Stimulated activated CD8-positive, alpha-beta memory T cell treated with anti-CD3 and anti-CD28 coated beads, Interleukin-4, amount 100 ng/mL, for 48 hours (primary cell): ENCODE measurements at places on chromosomes 12 and 14.

- DNase-seq, result no peak
These were observed 250.1 kb downstream of the DIO2 start for GRCh38 chr14:79961197-79961596.

- no peak for DNase-seq
These were observed 209.7 kb upstream of the CDKN3 start for GRCh38 chr14:54186821-54187763.

DNA sequence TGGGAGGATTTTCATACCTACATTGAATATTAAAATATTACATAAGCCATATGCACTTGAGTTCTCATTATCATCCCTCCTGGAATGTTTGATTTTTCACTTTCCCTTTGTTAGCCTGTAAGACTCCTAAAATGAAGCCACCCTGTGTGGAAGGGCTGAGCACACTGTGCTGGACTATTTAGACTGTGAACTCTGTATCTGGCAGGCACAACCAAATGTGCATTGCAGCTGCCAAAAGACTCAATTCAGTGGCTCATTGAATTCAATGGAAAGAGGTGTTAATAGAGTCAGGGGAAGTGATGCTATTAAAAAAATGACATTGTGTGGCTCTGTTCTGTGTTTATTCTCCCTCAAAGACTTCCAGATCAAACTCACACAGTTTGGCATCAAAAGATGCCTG, 111.1 kb downstream of the SMOC1 start:
- DNase-seq, result no peak

DNA sequence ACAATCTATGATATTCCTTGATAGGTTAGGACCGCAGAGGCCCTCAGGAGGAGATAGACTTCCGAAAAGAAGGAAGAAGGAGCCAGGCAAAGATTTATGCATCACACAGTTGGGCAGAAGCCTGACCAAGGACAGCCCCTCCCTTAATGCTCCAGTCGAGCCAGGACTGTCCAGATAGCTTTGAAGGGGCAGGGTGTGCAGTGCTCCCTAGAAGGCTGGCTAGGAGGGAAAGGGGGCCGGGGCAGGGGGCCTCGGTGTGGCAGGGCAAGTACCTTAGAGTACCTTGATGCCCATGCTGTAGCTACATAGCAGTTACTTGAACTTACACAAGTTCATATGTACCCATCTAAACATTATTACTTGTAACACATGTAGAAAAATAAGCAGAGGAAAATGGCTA, 94.7 kb upstream of the NOS1 start:
- no peak for DNase-seq

- DNase-seq, result no peak
These were observed 19.5 kb upstream of the NUP107 start for GRCh38 chr12:68667291-68667690.

GRCh38 chr14:80584744-80585505, 356.6 kb downstream of the CEP128 start:
- no peak for DNase-seq

DNA sequence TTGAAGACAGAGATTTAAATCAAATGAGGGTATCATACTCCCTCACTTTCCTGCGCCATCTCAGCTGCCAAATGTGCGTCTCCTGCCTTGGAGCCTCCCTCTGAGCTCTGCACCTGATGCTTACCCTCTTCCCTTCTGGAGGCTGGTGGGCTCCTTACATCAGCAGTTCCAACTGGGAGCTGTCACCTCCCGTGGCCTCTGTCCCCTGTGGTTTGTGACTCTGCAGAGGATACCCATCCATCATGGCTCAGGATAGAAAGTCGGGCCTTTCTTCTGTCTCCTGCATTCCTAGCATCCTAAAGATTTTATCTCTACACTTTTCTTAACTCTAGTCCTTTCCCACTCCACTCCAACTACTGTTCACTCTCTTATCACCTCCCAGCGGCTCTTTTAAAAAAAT, 570.6 kb downstream of the BCL11B start:
- no peak for DNase-seq

DNA sequence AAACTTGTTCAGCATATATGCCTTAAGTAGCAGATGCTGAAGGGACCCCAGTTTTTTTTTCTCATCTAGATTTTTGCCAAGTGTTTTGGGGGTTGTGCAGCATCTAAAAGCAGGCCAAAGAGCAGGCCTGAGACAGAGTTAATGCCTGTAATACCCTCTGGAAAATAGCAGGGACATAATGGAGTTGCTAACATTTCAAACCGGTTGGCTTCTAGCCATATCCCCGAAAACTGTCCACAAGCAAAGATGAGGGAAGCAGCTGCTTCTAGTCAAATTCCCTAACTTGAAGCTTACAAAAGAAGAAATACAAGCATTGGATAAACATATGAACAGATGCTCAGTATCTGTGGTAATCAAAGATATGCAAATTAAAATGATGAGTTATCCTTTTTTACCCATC, 52.1 kb upstream of the AEBP2 start:
- no peak for DNase-seq

DNA sequence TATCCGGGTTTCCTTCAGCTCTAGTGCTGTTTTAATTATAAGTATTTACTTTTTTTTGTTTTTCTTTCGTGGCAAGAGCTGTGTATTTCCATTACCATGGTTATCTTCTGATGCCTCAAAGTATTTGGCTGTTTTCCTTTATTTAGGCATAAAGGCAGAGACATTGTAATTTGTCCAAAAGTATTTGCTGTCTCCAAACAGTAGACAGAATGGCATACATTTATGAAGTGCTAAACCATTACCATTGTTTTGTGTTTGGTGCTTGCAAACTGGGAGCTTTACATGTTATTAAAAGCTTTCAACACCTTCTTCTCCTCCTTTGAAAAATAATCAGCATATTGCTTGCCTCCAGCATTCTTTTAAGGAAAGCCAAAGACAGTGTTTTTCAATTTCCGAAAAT, 46.3 kb downstream of the FLRT2 start:
- no peak for DNase-seq

DNA sequence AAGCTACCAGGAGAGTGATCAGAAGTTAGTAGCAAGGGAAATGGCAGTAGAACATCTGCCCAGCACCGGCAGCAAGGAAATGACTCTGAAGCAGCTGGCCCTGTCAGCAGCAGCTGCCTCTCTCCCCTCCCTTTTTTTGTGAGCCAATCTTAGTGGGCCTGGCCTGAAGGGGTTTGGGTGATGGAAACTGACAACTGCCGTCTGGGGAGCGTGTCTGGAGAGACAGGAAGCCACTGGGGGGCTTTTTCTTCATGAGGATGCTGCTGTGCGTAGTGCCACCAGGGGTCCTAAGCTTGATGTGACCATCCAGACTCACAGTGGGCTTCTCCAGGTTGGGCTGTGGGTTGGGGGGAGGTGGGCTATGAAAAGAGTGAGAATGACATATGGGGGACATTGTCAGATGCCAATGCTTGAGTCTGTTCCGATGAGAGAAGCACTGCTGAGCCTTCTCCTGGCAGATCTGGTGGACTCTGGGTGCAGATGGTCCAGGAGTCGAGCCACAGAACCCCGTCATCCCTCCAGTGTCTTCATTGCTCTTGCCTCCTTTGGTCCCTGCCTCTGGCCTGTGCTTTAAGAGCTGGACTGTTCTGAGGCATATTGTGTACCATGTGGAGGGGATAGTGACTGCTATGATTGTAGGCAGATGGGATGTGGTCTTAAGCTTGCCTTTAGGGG, 87.6 kb upstream of the HIF1A start:
- no peak for DNase-seq

DNA sequence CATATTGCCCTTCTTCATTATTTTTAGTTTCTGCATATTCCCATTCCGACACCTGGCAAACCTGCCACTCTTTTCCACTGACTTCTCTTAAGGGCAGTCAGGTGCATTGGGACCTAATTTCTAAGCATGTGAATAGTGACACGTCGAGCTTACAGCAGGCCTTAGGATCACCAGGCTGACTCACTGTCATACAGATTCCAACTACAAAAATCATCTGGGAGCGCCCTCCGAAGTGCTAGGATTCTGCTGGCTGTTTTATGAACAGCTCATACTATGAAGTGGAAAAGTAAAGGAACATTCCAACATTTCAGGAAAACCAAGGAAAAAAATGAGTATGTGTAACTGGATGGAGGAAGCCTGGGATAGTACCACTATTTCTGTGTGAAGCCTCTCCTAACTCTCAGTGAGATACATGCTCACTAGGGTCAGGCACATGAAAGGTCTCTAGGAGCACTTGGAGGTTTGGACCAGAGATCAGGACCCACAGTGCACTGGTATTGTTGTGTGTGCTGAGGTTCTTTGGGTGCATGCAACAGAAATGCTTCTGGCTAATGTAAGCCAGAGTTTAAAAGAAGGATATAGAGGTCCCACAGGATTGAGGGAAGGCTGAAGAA, 257.4 kb downstream of the ZFP36L1 start:
- no peak for DNase-seq

DNA sequence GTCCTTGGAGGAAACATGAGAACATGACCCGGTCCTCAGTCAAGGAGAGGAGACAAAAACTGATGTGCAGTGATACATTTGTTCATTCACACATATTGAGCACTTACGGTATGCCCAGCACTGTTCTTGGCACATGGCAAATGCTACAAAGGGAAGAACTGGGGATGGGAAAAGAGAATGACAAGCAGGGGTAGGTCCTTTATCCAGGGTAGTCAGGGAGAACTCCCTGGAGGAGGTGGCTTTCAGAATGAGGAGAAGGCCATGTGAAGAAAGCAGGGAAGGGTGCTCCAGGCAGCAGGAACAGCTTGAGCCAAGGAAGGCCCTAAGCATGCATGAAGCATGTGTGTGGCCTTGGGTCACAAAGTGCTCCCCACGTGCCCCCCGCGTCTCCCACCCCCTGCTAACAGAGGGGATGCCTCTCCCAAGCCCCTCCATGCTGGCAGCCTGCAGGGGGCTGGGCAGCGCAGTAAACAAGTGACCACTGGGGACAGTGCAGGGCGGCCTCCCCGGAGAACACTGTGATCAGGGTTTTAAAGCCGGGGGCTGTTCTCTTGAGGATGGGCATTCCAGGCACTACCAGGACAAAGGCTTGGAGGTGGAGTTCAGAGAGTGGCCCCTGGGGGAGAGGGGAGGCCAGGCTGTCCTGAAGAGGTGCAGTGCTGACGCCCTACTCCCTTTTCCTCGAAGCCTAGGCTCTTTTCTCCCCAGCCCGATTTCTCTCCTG, 71.0 kb downstream of the PHETA1 start:
- DNase-seq, result no peak

- DNase-seq, result no peak
These were observed 252.7 kb downstream of the LRFN5 start for GRCh38 chr14:41859336-41859735.

DNA sequence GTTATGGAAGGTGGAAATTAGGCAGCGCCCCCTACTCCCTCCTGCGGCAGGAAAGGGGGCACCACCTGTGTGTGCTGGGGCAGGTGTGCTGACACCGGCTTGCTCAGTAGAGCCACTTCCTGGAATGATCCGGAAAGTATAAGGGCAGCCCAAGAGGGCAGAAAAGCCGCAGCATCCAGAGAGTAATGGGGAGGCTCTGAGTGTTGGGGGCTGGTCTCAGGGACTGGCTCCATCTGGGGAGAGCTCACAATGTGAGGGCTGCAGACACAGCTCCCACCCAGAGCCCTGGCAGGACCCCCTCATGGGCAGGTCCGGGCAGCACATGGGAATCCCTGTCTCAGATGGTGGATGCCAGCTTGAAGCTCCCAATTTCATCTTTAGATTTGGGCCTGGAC, 187.6 kb upstream of the C14orf180 start:
- DNase-seq, result peak; percentile 23

GRCh38 chr12:71999795-72000194, 61.1 kb downstream of the TPH2 start:
- DNase-seq, result no peak

- peak; percentile 82 for DNase-seq
These were observed 137.5 kb upstream of the CCND2 start for GRCh38 chr12:4135919-4136605.

DNA sequence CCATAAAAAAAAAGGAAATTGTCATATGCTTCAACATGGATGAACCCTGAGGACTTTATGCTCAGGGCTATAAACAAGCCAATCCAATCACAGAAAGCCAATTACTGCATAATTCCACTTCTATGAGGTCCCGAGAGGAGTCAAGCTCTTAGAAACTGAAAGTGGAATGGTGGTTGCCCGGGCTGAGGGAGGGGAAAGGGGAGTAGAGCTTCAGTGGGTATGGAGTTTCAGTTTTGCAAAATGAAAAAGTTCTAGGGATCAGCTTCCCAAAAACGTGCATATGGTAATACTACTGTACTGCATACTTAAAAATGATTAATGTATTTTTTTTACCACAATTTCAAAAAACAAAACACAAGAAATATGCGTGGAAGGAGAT, 52.0 kb downstream of the RNF34 start:
- DNase-seq, result no peak

GRCh38 chr14:98694541-98694940, 577.5 kb downstream of the BCL11B start:
- DNase-seq, result no peak

DNA sequence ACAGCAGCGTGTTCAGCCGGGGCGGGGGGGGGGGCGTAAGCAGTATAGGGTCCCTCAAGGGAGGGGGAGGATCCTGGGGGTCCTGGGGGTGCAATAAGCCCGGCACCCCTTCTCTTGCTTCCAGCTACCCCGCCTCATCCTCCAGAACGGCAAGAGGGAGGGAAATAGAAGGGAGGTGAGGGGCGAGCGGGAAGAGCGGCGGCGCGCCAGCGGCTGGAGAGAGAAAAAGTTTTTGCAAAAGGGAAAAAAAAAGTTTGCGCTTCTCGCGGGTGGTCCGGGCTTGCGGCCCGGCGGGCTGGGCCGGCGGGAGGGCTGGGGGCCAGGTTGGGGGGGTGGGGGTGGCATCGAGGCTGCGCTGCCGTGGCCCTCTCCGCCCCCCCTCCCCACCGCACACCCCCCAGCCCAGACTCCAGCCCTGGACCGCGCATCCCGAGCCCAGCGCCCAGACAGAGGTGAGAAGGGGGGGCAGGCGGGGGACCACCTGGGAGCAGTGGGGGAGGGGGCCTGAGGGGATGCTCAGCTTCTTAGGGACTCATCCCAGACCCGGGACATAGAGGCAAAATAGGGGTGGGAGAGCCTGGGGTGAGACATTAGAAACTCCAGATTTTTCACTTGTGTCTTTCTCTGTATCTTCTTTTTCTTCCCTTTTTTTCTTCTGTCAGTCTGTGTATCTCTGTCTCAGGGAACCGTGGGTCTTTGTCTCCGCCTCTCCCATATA, at the start of gene GLI1:
Gene GLI1 (plus strand): TSS at position 36 of the 718 bp plus-strand sequence. CDS start 3,907 bp downstream, outside the sequence.
- DNase-seq, result no peak

DNA sequence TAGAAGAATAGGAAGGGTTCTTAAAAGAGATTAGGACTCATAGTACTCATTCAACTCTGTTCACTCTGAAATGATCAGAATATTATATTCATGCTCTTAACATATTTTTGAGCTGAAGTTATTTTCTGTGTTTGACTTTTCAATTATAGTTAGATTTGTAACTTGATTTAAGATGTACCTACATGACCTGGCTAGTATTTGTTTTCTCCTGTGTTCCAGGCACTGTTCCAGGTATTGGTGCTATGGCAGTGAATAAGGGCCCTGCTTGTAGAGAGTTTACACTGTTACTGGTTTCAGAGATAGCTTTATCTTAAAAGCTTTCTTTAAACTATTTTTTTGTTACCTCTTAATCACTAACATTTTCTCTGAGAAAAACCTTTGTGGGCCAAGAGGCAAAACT, 19.1 kb upstream of the SLC17A8 start:
- no peak for DNase-seq

DNA sequence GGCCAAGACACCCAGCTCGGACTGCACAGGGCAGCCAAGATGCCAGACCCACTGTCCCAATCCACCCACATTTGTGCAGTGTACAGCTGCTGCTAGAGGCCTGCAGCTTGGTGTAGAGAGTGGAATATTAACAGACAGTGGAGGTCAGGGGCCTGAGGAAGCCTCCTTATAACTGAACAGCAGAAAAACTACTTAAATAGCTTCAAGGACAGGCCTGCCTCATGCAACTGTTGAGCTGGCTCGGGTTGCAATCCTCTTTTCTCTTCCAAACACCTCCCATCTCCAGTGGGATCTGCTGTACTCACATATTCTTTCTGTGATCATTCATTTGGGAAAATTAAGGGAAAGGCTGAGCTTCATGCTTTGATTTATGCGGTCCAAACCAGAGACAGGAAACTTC, 1043.2 kb upstream of the TMEM132C start:
- no peak for DNase-seq
